ENCODE measurements at places on chromosomes 5 and 9. TPM values are rescaled to one million over a fixed set of nuclear protein-coding genes. Genes with fewer than 3 reads are reported as not detected.
A peak's percentile ranks its signal among the peaks of the same experiment; 100 is the strongest.

The PCDHB7 gene
- not detected for total RNA-seq

The AP3S1 gene
- total RNA-seq, result 63.4 TPM

DNA sequence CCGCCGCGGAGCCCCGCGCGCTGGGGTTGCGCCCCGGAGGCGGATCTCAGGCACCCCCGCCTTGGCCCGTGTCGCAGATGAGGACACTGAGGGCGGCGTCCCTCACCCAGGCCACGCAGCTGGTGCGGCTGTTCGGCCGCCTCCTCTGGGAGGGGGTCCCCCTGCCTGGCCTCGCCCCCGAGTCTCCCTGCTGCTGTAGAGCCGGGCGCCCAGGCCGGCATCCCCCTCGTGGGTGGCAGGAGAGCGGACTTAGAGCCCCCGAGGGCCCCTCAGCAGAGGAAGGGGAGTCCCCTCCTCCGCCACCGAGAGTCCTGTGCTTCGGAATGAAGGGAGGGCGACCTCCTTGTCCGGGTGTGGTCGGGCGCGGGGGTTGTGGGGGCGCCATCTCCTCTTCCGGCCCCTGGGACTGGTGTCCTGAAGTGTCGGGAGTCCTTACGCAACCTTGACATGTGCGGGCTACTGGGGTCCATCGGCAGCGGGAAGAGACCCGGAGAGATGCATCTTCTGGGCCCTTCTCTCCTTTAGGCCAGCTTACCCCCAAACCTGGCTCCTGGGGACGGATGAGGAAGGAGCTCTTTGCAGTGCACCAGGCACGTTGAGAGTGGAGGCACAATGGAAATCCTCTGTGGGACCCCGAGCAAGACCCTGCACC is 11.7 kb upstream of the EXOSC2 start:
- peak overlapping the region; percentile 86 for H3K4me3 ChIP-seq
- no peaks in the 10 kb centered on the region for H3K36me3 ChIP-seq
- H3K4me1 ChIP-seq, result peaks cover 9% of the 10 kb centered on the region
- no peak for DNase-seq
- H3K27me3 ChIP-seq, result peaks cover 12% of the 10 kb centered on the region
- H3K27ac ChIP-seq, result no peak overlapping the region

- no peaks in the 10 kb centered on the region for H3K27me3 ChIP-seq
- peak overlapping the region; percentile 77 for H3K4me3 ChIP-seq
- no peak overlapping the region for H3K27ac ChIP-seq
- DNase-seq, result peak; percentile 41
- H3K36me3 ChIP-seq, result no peaks in the 10 kb centered on the region
- peaks cover 25% of the 10 kb centered on the region for H3K4me1 ChIP-seq
Observed at GRCh38 chr9:137417161-137418021, 5.6 kb downstream of the EXD3 start.

DNA sequence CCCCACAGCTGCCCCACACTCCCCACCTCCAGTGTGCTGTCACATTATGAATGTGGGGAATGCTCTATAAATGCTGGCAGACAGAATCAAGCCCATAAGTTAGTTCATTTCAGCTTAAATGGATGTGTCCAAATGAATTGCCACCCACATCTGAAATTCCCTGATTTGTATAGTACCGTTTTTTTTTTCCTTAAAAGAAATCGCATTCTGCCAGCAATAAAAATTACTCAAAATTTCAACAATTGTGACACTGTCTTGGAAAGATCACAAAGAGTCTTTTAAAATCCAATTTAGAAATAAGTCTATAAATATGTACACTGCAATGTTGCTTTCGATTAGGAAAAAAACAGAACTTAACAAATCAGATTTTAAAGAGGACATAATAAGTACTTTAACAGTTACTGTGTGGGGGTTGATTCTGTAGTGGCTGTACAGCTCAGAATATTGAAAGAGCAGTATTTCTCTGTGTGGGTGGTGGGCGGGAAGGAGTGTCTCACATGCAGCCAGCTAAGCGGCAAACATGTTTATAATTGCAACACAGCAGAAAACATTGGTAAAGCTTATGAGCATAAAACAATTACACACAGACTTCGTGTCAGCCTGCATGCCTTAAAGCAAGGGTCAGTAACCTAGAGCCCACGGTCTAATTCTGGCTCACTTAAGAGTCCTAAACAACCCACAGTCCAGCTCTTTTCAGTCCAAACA is 24.9 kb upstream of the CSNK1G3 start:
- H3K36me3 ChIP-seq, result no peaks in the 10 kb centered on the region
- no peaks in the 10 kb centered on the region for H3K4me1 ChIP-seq
- no peak overlapping the region for H3K4me3 ChIP-seq
- H3K27me3 ChIP-seq, result peaks cover 44% of the 10 kb centered on the region
- H3K27ac ChIP-seq, result no peak overlapping the region
- DNase-seq, result no peak

GRCh38 chr5:169909945-169910344 is 70.3 kb downstream of the INSYN2B start:
- no peaks in the 10 kb centered on the region for H3K27me3 ChIP-seq
- peaks cover 3% of the 10 kb centered on the region for H3K36me3 ChIP-seq
- no peak for DNase-seq
- peaks cover 8% of the 10 kb centered on the region for H3K4me1 ChIP-seq
- no peak overlapping the region for H3K4me3 ChIP-seq

DNA sequence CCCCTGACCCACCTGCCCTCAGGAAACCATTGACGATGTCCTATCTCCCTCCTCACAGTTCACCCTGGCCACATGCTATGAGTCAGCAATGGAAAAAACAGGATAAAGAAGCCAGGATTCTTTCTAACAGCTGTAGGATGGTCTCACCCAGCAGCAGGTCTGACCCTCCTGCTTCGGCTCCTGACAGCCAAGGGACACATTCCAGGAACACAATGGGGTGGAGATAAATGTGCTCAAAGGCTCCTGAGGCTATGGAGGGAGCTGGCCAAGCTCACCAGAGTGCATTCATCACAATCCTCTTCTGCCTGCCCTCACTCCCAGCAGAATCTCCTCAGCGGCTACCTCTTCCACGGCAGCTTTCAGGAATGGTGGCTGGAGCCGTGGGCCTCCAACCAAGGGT is 170.3 kb downstream of the PJA2 start:
- no peak for DNase-seq
- H3K27ac ChIP-seq, result no peak overlapping the region

- H3K36me3 ChIP-seq, result no peaks in the 10 kb centered on the region
- DNase-seq, result peak; percentile 48
- peak overlapping the region; percentile 56 for H3K27ac ChIP-seq
- peak overlapping the region; percentile 49 for H3K4me3 ChIP-seq
- H3K4me1 ChIP-seq, result peaks cover 75% of the 10 kb centered on the region
Observed at GRCh38 chr5:142017832-142018427, 5.1 kb upstream of the GNPDA1 start.

DNA sequence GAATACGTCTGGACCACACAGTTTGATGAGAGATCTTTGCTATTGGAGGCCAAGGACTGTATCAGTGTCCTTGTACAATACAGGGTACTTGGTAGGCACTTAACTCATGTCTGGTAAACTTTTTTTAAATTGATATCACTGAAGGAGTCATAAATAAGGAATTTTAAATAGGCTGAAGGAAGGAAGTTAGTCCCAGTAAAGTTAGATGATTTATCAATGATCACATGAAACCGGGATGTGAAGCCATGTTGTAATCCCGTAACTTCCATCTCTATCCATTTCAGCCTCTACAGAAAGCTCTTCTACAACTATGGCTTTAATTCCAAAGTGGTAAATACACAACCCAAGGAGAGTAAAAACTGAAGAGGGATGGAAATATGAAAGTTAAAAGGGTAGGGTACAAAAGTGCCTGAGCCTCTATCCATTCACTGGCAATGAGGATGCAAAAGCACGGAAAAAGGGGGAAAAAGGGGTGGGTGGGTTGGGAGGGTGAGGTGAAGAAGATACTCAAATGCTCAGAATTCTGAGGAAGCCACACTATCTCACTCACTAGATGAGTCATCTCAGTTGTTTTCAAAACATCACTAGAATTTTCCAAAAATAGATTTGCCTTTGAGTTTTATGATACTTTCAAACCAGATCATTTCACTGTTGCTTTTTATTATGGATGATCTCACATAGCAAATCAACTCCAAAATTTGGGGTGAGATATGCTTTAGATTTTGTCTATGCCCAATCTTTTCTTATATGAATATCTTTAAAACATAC is 1053.5 kb downstream of the NR2F1-AS1 start:
- no peak overlapping the region for H3K27ac ChIP-seq
- no peaks in the 10 kb centered on the region for H3K27me3 ChIP-seq
- no peak overlapping the region for H3K4me3 ChIP-seq
- no peaks in the 10 kb centered on the region for H3K36me3 ChIP-seq

DNA sequence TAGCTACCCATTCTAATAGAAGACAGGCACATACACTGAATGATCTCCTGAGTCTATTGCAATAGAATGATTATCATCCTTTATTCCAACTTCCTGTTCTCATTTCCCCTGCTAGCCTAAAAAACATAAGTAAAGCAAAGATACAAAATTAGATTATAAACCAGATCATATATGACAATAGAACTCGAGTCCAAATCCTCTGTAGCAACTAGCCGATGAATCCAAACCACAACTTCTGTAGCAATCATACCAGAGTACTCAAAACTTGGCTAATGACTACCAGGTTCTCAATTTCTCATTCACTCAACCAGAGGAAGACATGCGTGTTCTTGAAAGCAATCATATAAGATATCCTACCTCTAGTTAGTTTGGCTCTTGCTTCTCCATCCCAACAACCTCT is 622.1 kb downstream of the PSAT1 start:
- H3K27ac ChIP-seq, result no peak overlapping the region
- DNase-seq, result no peak
- no peak overlapping the region for H3K4me3 ChIP-seq
- no peaks in the 10 kb centered on the region for H3K27me3 ChIP-seq
- no peaks in the 10 kb centered on the region for H3K36me3 ChIP-seq

GRCh38 chr5:141742866-141743851 is 61.1 kb upstream of the ARAP3 start:
- no peaks in the 10 kb centered on the region for H3K36me3 ChIP-seq
- H3K27ac ChIP-seq, result no peak overlapping the region
- peak; percentile 5 for DNase-seq
- H3K27me3 ChIP-seq, result peaks cover 53% of the 10 kb centered on the region

DNA sequence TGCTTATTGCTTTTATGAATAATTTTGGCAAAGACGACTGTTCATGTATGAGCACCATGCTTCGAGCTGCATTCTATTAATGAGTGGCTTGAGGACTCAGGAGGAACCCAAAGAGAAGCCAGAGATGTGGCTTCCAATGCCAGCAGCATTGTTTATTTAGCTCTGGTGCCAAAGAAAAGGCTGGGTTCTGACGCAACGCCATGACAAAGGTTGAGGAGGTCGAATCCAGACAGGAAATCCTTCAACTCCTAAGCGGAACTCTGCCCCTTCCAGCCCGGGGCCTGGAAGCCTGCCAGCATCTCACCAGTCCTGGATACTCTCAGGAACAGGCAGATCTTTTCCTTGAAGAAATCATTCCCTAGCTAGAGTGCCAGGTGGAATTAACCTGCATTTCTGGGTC is 104.4 kb downstream of the ARHGAP26 start:
- peaks cover 11% of the 10 kb centered on the region for H3K4me1 ChIP-seq
- no peaks in the 10 kb centered on the region for H3K36me3 ChIP-seq
- no peak overlapping the region for H3K4me3 ChIP-seq
- DNase-seq, result no peak
- H3K27ac ChIP-seq, result no peak overlapping the region

DNA sequence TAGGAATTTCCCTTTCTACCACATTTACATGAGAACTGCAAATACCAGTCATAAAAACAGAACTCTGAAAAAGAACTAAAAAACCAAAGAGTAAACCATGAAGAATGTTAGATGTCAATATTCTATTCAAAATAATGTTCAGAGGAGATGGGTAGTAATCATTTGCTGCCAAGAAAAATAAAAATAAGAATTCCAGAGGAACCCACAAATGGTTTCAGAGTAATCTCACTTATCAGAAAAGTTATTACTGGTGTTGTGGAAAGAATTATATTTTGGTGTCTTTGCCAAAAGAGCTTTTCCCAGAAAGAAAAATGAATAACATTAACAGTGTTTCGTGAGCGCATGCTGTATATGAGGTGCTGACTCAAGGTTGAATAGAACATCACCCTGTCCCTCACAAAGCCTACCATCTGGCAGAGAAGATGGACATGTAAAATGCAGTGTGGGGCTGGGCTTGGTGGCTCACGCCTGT is 35.6 kb downstream of the GPR21 start:
- H3K4me1 ChIP-seq, result peaks cover 24% of the 10 kb centered on the region
- no peaks in the 10 kb centered on the region for H3K27me3 ChIP-seq
- H3K4me3 ChIP-seq, result no peak overlapping the region

DNA sequence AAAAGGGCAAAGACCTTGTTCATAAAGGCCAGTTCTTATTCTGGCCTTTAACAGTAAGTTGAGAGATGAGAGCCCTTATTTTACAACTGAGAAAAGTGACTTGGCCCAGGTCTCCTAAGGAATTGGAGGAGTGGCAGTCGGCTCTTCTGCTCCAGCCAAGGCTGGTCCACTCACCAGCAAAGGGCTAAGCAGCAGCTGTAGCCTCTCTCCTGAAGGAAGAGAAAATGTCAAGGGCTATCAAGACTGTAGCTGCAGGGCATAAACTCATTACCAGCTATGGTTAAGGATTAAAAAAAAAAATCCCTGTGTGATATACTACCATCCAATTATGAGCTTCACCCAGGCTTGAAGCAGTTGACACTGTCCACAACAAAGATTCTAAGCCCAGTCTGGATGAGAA is 138.6 kb upstream of the RAD23B start:
- no peak overlapping the region for H3K4me3 ChIP-seq
- no peaks in the 10 kb centered on the region for H3K4me1 ChIP-seq
- peaks cover 39% of the 10 kb centered on the region for H3K27me3 ChIP-seq

GRCh38 chr5:114822863-114823262 is 346.8 kb downstream of the TRIM36 start:
- H3K4me3 ChIP-seq, result no peak overlapping the region
- no peaks in the 10 kb centered on the region for H3K4me1 ChIP-seq
- DNase-seq, result no peak
- H3K27ac ChIP-seq, result no peak overlapping the region

Data from activated T-cell treated with anti-CD3 and anti-CD28 coated beads, Interleukin-2, amount 50 U/mL, for 72 hours (primary cell).